ENCODE measurements at places on chromosomes 3 and 15.
A peak's percentile ranks its signal among the peaks of the same experiment; 100 is the strongest.

- DNase-seq: peak; percentile 41
Measured at GRCh38 chr15:100602823-100603393, 519 bp downstream of the ASB7 start.

- no peak for DNase-seq
Measured at GRCh38 chr3:111615880-111616279, 20.7 kb upstream of the ZBED2 start.

GRCh38 chr3:185555101-185555501 is 2.7 kb upstream of the LIPH start:
- peak; percentile 22 for DNase-seq

- DNase-seq: no peak
Measured at GRCh38 chr3:23108451-23109057, 94.6 kb upstream of the UBE2E2 start.

DNA sequence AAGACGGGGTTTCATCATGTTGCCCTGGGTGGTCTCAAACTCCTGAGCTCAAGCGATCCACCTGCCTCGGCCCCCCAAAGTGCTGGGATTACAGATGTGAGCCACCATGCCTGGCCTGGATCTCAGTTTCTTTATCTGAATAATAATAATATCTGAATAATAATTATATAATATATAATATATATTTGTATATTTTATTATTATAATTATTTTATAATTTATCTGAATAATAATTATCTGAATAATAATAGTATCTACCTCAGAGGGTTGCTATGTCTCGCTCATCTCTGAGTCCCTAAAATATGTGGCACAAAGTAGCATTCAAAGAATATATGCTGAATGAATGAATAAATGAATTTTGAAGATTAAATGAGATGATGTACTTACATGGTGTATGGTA is 44.8 kb downstream of the TMEM40 start:
- DNase-seq: no peak

DNA sequence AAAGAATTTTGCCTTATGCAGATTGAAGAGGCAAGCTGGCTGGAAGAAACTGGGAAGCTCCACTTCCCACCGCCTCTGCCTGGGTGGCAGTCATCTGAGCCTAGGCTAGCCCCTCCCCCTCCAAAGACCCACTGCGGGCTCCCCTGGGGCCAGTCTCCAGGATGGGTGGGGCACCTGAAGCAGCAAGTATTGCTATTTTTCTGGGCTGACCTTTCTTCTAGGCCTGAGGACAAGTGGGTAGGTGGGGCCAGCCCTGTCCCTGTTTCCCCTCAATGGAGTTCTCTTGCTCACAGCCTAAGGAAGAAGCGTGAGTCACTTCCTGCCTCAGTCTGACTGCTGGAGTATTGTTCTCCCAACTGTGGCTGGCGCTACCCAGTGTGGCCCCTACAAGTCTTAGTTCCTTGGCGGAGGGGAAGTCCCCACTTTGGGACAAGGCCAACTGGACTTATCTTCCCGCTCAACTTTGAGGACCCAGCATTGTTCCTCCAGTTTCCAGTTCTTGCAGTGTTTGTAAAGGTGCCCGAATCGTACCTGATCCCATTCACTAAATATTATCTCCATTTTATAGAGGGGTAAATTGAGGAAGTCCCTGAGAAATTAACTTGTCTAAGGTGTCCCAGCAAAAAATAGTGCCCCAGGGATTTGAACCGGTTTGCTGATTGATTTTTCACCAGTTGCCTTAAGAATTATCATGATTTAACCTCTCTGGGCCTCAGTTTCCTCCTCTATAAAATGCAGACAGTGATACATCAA is 1.4 kb downstream of the FURIN start:
- peak; percentile 88 for DNase-seq

- DNase-seq: no peak
Measured at GRCh38 chr3:1945698-1946097, 153.0 kb upstream of the CNTN4 start.

- no peak for DNase-seq
Measured at GRCh38 chr15:60222404-60222803, 175.4 kb downstream of the ANXA2 start.

DNA sequence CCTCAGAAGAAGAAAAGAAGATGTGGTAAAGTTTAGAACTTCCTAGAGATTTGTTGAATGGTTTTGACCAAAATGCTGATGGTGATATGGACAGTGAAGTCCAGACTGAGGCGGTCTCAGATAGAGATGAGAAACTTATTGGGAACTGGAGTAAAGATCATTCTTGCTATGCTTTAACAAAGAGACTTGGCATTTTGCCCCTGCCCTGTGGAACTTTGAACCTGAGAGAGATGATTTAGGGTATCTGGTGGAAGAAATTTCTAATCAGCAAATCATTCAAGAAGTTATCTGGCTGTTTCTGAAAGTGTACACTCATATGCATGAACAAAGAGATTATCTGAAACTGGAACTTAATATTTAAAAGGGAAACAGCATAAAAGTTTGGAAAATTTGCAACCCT is 505.2 kb downstream of the NSUN3 start:
- no peak for DNase-seq

GRCh38 chr3:76043746-76044145 is 258.4 kb upstream of the ZNF717 start:
- no peak for DNase-seq

- no peak for DNase-seq
Measured at GRCh38 chr3:117606866-117607265, 897.3 kb downstream of the TUSC7 start.

- DNase-seq: no peak
Measured at GRCh38 chr3:107775974-107776373, 253.2 kb downstream of the BBX start.

GRCh38 chr3:74614107-74614967 is at the start of gene CNTN3:
Gene CNTN3, minus strand, starts transcription at chr3:74614659. Its CDS starts 93,547 bp downstream, at chr3:74521112.
- peak; percentile 41 for DNase-seq

GRCh38 chr3:4935347-4935746 is 43.9 kb upstream of the BHLHE40 start:
- DNase-seq: no peak

DNA sequence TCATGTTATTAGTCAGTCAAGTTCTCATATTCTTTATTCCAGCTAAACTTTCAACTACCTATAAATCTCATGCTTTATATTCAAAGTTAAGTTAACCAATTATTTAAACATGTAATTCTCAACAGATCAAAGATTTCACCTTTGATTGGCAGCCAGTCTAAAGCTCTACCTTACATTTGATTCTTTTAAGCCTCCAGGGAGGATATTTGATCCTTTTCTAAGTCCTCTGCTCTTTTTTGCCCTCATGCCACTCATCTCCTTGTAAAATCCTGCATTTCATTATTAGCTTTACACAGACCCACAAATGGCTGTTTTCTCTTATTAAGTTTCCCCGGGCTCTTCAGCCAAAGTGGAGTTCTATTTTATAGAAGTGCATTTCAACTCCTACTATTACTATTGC is 134.1 kb downstream of the NLGN1 start:
- no peak for DNase-seq

GRCh38 chr3:38446085-38446686 is 7.5 kb upstream of the ACVR2B start:
- no peak for DNase-seq

DNA sequence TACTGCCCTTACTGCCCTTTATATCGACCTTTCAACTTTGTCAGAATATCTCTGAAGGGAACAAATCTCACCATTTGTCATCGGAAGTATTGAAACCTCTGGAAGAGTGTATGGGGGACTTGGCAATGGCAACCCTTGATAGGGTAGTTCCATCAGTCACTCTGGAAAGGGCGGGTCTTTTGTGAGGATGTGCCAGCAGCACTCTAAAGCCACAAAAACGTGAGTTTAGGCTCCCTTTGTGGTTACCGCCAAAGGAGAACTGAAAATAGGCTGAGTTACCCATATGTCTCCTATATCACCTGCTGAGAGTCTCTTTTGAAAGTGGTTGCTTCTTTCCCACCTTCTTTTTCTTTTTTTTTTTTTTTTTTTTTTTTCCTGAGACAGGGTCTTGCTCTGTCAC is 296.8 kb upstream of the CHRM5 start:
- no peak for DNase-seq

GRCh38 chr3:36447061-36447460 is 66.8 kb downstream of the STAC start:
- peak; percentile 73 for DNase-seq

DNA sequence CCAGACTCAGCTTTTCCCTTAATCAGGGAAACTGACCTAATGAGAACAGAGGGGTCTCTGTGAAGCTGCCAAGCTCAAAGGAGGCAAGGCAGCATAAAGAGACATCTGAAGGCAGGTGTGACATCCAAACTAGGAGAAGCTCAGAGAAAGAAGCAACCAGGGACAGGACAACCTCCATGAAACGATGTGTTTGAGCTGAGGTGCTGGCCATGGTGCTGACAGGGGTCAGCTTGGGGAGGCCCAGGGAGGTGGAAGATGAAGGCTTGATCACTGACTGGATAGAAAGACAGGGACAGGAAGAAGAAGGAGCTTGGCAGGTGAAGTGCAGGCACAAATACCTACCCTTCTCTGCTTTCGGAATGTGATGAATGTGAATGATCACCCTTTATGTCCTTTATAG is 179.5 kb upstream of the NSMCE3 start:
- DNase-seq: peak; percentile 24

GRCh38 chr15:51443282-51443914 is 101.9 kb downstream of the GLDN start:
- no peak for DNase-seq

GRCh38 chr15:29134239-29134638 is 135.4 kb downstream of the NSMCE3 start:
- DNase-seq: no peak

DNA sequence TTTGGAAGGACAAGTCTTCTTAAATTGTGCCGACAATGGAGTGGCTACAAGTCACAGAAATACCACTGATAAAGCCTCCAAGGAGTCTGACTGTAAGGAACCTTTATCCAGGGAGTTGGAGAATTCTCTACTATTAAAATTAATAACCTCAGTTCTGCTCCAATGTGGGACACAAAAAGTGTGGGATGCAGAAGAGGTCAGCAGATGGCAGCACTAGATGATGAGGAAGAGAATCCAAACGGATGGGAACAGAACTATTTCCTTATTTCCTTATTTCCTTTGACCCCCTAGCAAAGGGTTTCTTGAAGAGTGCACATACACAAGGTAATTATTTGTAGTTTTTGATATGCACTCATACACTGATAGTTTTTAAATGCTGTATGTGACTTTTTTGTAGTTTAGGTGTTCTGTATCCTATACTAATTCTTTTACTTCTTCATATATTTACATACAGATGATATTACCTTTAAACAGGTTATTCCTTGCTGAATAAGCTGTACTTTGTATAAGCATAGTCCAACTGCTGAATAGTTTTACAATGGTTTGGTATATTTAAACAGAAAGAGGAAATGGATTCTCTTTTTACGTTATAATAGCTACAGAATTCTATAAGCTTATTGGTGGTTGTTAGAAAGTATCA is 25.6 kb upstream of the NLGN1 start:
- peak; percentile 65 for DNase-seq

- DNase-seq: no peak
Measured at GRCh38 chr3:171281256-171281992, 178.8 kb downstream of the TNIK start.

DNA sequence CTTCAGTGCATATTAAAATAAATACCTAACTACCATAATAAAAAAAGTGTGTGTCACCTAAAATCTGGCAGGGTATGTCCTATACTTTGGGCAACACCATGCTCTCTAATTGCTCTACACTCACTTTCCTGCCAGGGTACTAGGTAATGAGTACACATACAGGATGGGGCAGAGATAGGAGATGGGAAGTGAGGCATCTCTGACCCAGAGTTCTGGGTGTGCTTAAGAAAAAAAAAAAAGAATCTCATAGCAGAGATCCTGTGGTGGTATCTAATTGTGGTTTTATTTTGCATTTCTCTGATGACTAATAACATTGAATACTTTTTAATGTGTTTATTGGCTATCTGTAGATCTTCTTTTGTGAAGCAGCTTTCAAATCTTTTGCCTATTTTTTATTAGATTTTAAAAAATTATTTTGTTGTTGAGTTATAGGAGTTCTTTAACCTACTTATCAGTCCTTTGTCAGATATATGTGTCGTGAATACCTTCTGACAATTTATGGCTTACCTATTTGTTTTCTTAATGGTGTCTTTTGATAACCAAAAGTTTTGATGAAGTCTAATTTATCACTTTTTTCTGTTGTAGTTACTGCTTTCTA is 48.0 kb downstream of the EEFSEC start:
- DNase-seq: peak; percentile 37

GRCh38 chr3:141030296-141030695 is 20.9 kb upstream of the SPSB4 start:
- no peak for DNase-seq

GRCh38 chr3:18716821-18717220 is 291.7 kb upstream of the SATB1 start:
- DNase-seq: no peak

DNA sequence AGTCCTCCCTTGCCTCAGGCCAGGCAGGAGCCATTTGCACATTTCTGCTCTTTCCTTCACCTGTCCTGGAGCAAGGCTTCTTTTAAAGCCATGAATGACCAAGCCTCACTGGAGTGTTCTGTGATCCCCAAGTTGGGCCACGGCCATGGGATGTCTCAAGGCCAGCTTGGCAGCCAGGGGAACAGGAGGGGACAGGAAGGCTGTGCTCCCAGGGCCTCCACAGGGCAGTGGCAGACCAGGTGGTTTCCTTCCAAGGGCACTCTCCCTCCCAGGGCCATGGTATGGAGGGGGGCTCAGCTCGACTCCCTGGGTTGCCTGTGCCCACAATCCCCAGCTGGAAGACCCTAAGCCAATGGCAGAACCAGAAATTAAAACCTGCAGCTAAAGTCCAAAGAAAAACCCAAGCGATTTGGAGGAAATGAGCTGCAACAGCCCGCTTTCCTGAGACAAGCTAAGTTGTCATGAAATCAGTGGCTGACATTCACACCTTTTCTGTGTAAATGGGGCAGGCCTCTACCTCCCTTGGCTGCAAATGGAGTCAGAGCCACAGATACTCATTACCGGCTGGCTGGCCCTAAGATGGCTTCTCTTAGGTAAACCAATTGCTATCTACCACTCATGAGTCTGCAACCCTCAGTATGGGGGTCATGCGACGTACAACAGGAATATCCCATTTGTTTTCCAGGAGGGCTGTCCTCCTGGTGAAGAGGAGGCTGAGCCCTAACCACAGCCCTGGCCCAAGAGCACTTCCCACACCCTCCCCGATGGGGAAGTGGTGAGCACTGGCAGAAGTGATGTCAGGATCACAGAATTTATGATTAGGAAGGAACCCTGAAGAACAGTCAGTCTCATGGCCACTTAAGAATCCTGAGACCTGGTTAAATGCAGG is 83.3 kb downstream of the SNRK start:
- DNase-seq: no peak
